ENCODE measurements at places on chromosomes 5 and 9.

- peak; percentile 42 for DNase-seq
Measured at GRCh38 chr5:133466556-133467334, 145.6 kb downstream of the FSTL4 start.

GRCh38 chr9:4220346-4220745 lies 79.5 kb downstream of the GLIS3 start:
- no peak for DNase-seq

- no peak for DNase-seq
Measured at GRCh38 chr5:107653685-107654084, 17.1 kb downstream of the EFNA5 start.

- no peak for DNase-seq
Measured at GRCh38 chr5:58266402-58266801, 193.5 kb downstream of the PLK2 start.

- no peak for DNase-seq
Measured at GRCh38 chr9:132732326-132733259, 62.3 kb downstream of the GTF3C4 start.

GRCh38 chr5:141747152-141748141 lies 65.4 kb upstream of the ARAP3 start:
- DNase-seq = peak; percentile 78
